Frontal cortex (tissue), 4 donors: ENCODE measurements at places on chromosomes 13 and 19. TPM values are rescaled to one million over a fixed set of nuclear protein-coding genes. Genes with fewer than 3 reads are reported as not detected.

GRCh38 chr13:73803997-73804396, 330.2 kb downstream of the KLF12 start:
- no peak for DNase-seq

DNA sequence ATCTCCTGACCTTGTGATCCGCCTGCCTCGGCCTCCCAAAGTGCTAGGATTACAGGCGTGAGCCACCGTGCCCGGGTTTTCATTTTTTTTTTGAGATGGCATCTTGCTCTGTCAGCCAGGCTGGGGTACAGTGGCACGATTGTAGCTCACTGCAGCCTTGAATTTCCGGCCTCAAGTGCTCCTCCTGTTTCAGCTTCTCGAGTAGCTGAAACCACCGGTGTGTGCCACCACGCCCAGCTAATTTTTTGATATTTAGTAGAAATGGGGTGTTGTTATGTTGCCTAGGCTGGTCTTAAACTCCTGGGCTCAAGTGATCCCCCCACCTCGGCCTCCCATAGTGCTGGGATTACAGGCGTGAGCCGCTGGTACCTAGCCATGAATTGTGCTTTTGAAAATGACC, 5.9 kb downstream of the ADAT3 start:
- no peak for DNase-seq

DNA sequence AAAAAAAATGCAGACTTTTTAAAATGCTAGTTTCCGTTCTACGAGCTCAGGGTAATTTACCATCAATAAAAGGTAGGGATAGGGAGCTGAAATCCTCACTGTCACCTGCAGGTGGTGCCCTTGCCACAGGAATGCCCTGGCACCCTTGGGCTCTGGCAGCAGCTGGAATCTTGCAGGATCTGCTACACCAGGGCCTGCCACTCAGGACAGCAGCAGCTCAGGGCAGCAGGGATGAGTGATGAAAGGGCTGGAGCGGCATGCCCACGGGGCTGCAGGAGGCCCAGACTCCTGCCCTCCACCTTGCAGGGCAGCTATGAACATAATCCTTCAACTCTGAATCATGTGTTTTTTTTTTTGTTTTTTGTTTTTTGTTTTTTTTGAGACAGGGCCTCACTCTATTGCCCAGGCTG, 54.0 kb downstream of the GNG7 start:
- DNase-seq, result peak; percentile 64

- no peak for DNase-seq
Observed at GRCh38 chr13:113745059-113745458, 14.0 kb upstream of the TMEM255B start.

- DNase-seq, result no peak
Observed at GRCh38 chr19:49952479-49952836, 8.5 kb downstream of the SIGLEC11 start.

GRCh38 chr13:113168211-113168610, 9.8 kb downstream of the PROZ start:
- DNase-seq, result no peak

DNA sequence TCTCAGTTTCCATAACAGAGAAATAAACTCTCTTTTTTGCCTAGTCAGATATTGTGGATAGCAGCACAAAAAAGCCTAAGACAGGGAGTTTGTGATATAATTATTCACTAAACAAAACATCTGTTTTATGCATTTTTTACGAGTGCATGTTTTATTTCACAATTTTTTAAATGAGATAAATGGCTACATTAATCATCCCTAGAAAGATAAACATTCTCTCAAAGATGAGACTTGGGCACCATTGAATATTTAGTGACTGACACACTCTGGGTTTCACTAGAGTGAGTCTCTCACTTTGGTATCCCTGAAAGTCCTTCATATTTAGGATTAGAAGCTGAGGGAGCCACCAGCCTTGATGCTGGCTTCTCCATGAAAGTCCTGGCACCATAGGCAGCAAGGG, 74.3 kb upstream of the LRCH1 start:
- no peak for DNase-seq

The FFAR2 gene
- under 0.01 TPM for total RNA-seq

GRCh38 chr13:71320452-71320851, 546.6 kb downstream of the DACH1 start:
- DNase-seq, result no peak

DNA sequence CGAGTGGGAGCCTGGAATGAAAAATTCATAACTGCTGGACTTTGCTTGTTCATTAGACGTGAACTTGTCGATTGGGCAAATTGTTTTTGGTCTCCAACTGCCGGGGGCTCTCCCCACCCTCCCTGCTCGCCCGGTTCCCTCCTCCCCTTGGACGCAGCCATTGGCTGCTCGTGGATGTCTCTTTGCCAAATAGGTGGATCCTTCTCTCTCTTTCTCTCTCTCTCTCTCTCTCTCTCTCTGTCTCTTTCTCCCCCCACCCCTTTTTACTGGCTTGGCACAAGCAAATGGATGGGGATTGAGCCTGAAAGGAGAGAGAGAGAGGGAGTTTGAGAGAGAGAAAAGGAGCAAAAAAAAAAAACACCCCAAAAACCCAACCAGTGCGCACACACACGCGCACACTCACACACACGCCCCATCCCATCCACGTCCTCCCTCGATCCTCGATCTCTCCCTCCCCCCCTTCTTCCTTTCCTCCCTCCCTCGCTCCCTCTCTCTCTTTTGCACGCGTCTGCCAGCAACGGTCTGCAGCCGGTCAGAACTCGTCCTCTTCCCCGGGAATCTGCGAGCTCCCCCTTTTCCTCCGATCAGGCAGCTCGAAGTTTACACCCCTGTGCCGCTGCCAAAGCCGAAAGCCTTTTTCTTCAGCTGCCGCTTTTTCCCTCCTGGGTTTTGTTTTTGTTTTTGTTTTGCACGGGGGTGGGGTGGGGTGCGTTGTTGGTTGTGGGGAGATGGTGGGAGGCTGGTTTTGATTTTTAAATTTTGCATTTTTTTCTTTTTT, 27.8 kb downstream of the NFIX start:
- DNase-seq, result peak; percentile 76

- no peak for DNase-seq
Observed at GRCh38 chr19:15038294-15038693, 11.0 kb upstream of the CASP14 start.

- no peak for DNase-seq
Observed at GRCh38 chr19:51091895-51092873, 9.5 kb upstream of the KLK14 start.

GRCh38 chr13:50320271-50320862, 305.1 kb downstream of the KCNRG start:
- DNase-seq, result no peak

- no peak for DNase-seq
Observed at GRCh38 chr19:21750586-21751128, 16.7 kb downstream of the ZNF100 start.

DNA sequence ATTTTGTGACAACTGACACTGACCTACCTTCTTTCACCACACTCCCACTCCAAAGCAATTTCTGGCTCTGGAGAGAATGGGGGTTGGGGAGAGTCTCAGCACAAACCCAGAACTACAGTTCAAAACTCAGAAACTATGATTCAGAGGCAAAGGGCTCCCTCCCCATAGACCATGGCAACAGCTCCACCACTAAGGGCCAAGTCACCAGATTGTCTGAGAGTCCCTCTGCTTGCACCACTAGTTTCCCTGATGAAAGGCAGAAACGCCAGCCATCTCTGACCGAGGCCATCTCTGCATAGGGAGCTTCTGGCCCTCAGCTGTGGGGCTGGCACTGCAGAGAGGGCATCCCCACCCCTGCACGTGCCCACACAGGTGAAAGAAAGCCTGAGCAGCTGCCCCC, 112.4 kb upstream of the VSTM2B start:
- DNase-seq, result no peak

- no peak for DNase-seq
Observed at GRCh38 chr13:58933475-58933874, 1230.3 kb downstream of the DIAPH3 start.

- no peak for DNase-seq
Observed at GRCh38 chr19:40521276-40521675, 54.5 kb downstream of the SPTBN4 start.

The MYO9B gene
- total RNA-seq, result 21.2 TPM

The PGLYRP2 gene
- not detected for total RNA-seq

The IGFL2 gene
- total RNA-seq, result 0.82 TPM

The HIF3A gene
- 3.3 TPM for total RNA-seq

GRCh38 chr19:53907193-53907581, 1.9 kb upstream of the CACNG7 start:
- no peak for DNase-seq

GRCh38 chr13:109650861-109651260, 135.5 kb downstream of the IRS2 start:
- no peak for DNase-seq

The CNMD gene
- total RNA-seq, result 2.4 TPM

DNA sequence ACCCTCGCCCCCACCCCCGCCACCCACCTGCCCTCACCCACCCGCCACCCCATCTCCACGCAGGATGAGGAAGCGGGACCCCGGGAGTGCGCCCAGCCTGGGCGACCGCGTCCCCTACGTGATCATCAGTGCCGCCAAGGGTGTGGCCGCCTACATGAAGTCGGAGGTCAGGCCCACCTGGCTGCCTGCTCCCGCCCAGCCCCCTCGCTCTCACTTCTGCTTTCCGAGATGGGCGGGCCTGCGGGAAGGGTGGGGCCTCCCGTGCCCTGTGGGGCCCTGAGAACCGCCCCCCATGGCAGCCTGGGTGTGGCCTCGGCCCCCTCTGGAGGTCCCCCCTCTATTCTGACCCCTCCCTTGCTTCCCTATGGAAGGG, 3.1 kb upstream of the SPIB start:
- no peak for DNase-seq

DNA sequence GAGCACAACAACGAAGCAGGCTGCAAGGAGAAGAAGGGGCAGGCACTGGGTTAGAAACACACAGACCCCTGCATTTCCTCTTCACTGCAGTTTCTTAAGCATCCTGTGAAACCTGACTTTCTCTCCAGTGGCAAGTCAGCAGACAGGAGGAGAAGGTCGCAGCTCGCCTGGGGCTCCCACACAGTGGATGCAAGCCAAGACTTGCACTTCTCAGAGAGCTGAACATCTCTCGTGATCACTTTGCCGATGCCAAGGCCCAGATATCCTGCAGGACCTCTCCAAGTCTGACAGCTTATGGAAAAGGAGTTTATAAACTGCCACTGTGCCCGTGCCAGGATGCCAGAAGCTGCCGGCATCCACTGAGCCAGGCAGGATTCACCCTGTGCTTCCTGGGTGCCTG, 18.4 kb downstream of the TMEM272 start:
- no peak for DNase-seq

The LGALS7B gene
- not detected for total RNA-seq

- DNase-seq, result no peak
Observed at GRCh38 chr13:29918845-29919244, 68.4 kb upstream of the UBL3 start.

DNA sequence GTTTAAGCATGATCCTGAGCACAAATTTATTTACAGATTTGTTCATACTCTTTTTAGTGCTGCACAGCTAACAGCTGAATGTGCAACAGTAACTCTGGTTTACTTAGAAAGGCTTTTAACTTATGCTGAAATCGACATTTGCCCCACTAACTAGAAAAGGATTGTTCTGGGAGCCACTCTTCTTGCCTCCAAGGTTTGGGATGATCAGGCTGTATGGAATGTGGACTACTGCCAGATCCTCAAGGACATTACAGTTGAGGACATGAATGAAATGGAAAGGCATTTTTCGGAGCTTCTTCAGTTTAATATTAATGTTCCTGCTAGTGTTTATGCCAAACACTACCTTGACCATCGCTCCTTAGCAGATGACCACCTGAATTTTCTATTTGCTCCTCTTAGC, 16.0 kb downstream of the ZNF100 start:
- no peak for DNase-seq

DNA sequence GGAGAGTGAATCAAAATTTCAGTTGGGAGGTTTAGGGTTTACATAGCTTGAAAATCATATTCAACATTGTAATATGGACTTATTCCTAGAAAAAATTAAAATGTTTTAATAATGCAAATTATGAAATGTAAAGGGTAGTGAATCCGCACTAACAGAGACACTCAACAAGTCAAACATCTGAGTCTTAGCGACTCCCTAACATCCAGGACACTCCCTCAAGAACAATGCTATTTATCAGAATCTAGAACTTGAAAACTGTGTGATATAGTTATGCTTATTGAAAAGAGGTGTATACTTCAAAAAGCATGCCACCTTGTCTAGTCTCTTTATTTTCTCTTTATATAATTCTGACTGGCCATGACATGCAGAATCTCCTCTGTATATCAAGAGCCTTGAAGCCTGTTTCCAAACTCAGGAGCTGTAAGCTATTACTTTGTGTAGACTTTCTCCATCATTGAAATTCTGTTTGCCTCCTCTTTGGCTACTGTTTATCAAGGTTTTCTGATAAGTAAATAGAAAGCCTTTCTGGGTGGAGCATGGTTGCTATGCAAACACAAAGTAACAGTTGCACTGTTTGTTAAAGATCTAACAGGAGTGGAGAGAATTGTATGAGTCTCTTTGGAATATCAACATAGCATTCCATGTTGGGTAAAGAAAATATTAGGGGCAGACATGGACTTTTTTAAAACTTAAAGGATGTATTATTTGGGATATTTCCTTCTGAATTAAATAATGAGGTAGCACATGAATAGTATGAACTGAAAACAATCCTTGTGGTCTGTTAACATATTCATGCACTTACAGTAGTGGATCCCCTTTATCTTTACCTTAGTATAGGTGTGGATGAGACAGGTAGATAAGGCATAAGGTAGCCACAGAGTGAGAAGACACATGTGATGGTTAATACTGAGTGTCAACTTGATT, 56.4 kb upstream of the MBNL2 start:
- no peak for DNase-seq

GRCh38 chr19:37218592-37218935, 550 bp downstream of the ZNF383 start:
- DNase-seq, result no peak

- DNase-seq, result no peak
Observed at GRCh38 chr13:110873639-110874507, 41.0 kb downstream of the ANKRD10 start.

DNA sequence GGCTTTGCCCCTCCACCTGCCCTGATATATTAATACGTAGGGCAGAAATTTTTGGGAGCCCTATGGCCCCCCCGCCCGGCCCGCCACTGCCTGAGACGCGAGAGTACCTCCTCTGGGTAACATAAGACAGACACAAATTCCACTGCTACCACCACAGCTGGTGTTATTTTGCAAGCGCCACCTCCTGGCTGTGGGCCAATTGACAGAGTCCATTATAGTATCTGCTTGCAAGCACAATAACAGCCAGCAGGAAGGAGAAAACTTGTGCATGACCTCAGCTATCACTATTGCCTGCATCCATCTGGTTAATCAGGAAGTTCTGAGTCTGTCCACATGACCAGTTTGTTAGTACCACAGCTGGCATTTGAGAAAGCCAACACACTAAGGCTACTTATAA, 25.3 kb upstream of the OR10H2 start:
- DNase-seq, result no peak

The GAPDHS gene
- not detected for total RNA-seq

The ZNF846 gene
- 17.1 TPM for total RNA-seq

The PSG2 gene
- not detected for total RNA-seq

GRCh38 chr13:26061947-26062346, 10.1 kb upstream of the SHISA2 start:
- DNase-seq, result no peak
